CD8-positive, alpha-beta T cell (primary cell): ENCODE measurements at places on chromosomes 4 and X. TPM values are rescaled to one million over a fixed set of nuclear protein-coding genes. Genes with fewer than 3 reads are reported as not detected.
A peak's percentile ranks its signal among the peaks of the same experiment; 100 is the strongest.

GRCh38 chrX:120790118-120790517 lies 85.5 kb downstream of the CT47B1 start:
- peak; percentile 57 for DNase-seq

TLR8 gene
- total RNA-seq: not detected

DNA sequence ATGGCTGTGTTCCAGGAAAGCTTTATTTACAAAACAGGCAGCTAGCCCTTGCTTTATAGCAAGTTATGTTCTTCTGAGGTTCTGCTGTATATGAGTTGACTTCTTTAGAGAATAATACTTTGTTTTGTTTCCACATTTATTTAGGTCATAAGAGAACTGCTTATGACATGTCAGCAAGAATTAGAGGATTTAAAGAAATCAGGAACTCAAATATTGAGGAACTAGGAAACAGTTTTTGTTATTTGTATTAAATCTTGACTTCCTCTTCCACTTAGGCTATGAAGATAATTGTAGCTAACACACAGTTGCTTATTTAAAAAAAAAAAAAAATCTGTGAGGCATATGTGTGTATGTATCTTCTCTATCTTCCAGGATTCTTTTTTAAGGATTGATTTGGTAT lies 14.3 kb downstream of the ZRSR2 start:
- no peak for DNase-seq

NR3C2 gene
- total RNA-seq: 29.6 TPM

DNA sequence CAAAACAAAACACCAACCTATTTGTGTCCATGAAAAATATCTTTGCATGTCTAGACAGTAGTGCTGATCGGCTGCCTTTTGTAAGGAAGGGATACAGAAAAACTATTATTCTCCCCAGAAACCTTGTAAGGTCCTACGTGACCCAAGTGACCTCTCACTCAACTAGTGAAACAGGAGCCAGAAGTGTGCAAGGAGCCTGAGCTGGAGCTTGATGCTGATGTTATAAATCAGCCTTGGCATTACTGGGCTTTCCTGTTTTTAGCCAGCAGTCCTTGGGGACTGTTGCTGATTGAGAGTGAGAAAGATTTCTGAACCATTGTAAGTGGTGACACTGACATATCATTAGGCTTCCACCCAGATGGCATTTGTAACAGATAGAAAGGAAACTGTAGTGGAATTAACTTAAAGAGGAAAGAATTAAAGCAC lies 100.8 kb upstream of the LIMCH1 start:
- DNase-seq: no peak
